ENCODE measurements at places on chromosomes 16 and 17.

GRCh38 chr16:23855010-23855409 is 19.2 kb downstream of the PRKCB start:
- DNase-seq, result no peak

DNA sequence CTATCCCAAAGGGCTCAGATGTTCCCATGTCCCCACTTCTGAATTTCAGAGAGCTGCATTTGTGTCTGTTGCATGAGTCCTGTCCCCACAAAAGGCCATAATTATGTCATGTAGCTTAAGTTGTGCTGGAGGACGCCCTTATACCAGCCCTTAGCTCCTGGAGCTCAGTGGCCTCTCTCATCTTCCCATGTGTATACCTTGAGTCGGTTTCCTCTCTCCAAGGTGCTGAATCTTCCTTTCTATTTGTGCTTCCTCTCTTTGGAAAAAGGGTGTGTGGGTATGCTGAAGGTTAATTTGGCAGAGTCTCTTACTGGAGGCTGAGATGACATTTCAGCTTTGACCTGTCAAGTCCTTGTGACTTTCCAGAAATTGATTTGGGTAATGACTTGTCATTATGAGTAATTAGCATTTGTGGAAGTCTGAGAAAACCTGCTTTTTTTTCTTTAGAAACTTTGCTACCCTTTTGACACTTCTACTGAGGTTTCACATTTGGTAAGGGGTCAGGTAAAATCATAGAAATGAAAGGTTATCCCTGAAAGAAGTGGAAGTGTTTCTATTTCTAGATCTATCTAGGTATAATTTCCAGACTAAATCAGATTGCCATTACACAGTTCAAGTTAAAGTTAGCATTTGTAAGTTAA is 185.4 kb downstream of the ABCC12 start:
- DNase-seq, result peak; percentile 10

DNA sequence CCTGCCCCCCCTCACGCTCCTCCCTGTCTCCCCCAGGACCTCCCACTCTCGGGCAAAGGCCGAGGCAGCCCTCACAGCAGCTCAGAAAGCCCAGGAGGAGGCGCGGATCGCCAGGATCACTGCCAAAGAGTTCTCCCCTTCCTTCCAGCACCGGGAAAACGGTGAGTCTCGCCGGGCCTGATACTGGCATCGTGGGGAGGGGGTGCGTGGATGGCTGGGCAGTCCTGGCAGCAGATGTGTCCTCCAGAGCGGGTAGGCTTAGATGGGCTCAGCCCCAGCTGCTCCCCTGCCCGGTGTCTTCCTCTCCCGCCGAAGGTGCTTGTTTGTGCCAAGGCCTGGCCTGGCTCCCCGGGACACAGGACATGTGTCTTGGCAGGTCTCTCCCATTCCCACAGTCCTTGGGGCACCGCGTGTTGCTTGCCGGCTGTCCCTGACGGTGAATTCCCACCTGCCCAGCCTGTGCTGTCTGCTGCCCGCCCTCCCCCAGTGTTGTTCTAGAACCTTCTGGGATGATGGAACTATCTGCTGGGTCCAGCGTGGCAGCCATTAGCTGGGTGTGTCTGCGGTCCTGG is 81.6 kb downstream of the KLHDC4 start:
- DNase-seq, result no peak

- DNase-seq, result no peak
These were observed 342.1 kb downstream of the ZFHX3 start for GRCh38 chr16:72705801-72706200.

- DNase-seq, result no peak
These were observed 40.3 kb downstream of the TK2 start for GRCh38 chr16:66509576-66509975.

GRCh38 chr17:4950746-4951204 is at the start of gene ENO3:
ENO3 (plus strand) TSS chr17:4951119; CDS start chr17:4951830, 711 bp downstream.
- DNase-seq, result no peak

DNA sequence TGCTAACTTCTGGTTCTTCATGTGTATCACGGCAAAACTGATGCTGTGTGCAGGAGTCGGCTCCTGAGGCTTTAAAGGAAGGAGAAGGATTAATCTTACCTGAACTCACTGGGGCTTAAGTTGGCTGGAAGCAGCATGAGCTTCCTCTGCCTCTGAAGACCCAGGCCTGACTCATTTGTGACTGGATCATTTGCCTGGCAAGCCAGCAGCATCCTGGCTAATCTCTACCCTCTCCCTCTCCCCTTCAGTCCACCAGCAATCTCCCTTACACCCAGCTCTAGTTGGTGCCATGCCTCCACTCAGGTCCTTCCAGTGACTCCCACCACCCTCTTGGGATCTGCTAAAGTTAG is 150.3 kb downstream of the IRX3 start:
- DNase-seq, result peak; percentile 32

All from retinal pigment epithelial cell (primary cell).